ENCODE measurements at places on chromosomes 5 and 9.

- DNase-seq = no peak
Measured at GRCh38 chr9:13971966-13972655, 341.8 kb downstream of the NFIB start.

GRCh38 chr5:9046756-9047481 lies 499.0 kb downstream of the SEMA5A start:
- DNase-seq = no peak

DNA sequence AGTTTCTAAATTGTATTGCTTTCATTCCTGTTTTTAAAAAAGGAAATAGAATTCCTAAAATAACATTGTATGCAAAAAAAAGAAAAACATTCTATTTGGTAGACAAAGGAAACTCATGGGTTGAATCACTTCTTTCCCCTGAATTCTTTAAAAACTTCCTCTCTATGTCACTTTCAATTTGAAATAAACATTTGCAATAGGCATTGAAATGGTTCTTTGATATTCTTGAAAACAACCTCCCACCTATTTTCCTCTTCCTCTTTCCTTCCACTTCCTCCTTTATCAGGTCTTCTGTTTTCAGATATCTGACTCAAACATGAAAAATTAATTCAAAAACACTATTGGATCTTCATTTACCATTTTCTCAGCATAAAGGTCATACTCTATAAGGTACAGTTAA lies 442.0 kb upstream of the MEF2C start:
- no peak for DNase-seq

DNA sequence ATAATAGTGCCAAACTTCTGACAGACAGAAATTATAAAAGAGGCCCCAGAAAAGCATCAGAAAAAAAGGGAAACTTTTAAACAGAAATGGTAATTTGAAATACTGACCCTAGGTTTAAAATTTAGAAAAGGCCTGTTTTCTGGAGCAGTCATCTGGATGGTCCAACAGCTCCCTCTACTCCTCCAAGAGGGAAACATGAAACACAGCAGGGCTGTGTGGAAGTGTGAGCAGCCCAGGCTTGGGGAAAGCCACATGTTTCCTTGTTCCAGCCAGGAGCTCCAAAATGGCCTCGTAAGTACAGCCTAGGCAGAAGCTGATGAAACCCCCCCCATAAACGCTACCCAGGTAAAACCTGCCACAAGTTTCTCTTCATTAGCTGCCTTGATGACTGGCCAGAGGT lies 499.3 kb upstream of the ADAMTS16 start:
- no peak for DNase-seq

DNA sequence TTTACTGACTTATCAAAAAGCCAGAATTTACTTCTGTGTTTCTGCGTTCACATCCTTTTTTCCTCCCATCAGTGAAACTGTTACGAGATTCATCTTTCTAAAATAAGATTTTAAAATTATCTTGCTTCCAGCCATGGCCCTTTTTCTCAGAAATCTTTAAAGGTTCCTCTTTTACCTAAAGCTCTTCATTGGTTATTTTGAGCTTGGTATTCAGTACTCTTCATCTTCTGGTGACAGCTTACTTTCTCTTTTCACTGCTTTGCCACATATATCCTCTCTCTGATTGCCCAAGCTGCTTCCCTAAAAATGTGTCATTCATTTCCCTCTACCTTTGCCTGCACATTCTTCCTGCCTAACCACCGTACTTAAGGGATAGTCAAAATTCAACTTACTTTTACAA lies 32.3 kb downstream of the TGFBR1 start:
- no peak for DNase-seq

- no peak for DNase-seq
Measured at GRCh38 chr5:81519217-81519905, 125.4 kb upstream of the ACOT12 start.

GRCh38 chr5:132526974-132527564 lies 16.3 kb downstream of the IL5 start:
- no peak for DNase-seq

DNA sequence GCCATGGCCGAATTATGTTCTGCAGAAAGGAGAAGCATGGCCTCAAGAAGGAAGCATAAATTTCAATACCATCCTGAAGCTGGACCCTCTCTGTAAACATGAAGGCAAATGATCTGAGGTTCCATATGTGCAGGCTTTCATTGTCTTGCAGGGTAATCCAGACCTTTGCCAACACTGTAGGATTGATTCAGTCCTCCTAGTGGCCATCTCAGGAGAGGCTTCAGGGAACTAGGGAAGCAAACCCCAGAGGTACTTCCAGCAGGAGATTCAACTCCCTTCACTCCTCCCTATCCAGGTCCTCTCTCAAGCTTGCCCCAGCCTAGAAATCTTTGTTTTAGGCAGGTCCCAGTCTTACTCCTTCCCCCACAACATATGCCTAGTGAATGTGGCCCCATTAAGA lies 99.3 kb upstream of the HCN1 start:
- no peak for DNase-seq

All from uterus (tissue), 4 donors.